Mucosa of descending colon (tissue), 3 donors: ENCODE measurements at places on chromosomes 7 and 10. TPM values are rescaled to one million over a fixed set of nuclear protein-coding genes. Genes with fewer than 3 reads are reported as not detected.

- DNase-seq, result no peak
Observed at GRCh38 chr7:996079-996872, 13.3 kb downstream of the CYP2W1 start.

- no peak for DNase-seq
Observed at GRCh38 chr7:102992509-102992937, 79.7 kb downstream of the LRRC17 start.

DNA sequence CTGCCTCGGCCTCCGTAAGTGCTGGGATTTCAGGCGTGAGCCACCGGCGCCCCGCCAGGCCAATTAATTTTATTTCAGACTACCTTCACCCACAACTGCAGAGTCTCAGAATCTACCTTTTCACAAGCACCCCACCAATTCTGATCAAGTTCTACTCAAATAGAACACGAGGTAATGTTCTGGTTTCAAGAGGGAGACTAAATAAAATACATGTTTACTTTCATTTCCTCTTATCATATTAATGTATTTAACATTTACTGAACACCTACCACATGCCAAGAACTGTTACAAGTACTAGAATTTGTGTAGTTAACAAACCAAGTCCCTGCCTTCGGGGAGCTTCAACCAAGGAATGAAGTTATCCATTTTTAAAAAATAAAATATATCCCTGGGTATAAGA is 25.5 kb upstream of the RGS10 start:
- DNase-seq, result no peak

DNA sequence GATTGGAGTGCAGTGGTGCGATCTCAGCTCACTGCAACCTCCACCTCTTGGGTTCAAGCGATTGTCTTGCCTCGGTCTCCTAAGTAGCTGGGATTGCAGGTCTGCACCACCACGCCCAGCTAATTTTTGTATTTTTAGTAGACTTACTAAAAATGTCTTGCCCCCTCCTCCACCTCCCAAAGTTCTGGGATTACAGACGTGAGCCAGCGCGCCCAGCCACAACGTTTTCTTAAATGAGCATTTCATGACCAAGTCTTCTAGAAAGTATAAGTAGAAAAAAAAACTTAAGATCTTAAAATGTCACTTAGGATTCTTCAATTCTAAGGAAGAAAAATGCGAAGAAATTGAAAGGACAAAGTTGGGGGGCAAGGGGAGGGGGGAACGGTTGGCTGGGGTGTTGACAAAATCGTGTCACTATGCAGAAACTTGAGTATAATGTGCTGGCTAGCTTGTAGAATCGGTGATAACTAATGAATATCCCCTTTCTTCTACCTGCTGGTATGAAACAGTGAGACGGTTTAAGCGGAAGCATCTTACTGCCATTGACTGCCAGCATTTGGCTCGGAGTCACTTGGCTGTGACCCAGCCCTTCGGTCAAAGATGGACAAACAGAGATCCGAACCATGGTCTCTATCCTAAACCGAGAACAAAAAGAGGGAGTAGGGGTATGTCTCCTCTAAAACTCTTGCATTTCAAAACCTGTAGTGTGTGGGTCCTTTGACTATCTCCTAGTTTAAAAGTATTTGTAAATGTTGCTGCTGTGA is 12.7 kb downstream of the FBH1 start:
- DNase-seq, result no peak

DNA sequence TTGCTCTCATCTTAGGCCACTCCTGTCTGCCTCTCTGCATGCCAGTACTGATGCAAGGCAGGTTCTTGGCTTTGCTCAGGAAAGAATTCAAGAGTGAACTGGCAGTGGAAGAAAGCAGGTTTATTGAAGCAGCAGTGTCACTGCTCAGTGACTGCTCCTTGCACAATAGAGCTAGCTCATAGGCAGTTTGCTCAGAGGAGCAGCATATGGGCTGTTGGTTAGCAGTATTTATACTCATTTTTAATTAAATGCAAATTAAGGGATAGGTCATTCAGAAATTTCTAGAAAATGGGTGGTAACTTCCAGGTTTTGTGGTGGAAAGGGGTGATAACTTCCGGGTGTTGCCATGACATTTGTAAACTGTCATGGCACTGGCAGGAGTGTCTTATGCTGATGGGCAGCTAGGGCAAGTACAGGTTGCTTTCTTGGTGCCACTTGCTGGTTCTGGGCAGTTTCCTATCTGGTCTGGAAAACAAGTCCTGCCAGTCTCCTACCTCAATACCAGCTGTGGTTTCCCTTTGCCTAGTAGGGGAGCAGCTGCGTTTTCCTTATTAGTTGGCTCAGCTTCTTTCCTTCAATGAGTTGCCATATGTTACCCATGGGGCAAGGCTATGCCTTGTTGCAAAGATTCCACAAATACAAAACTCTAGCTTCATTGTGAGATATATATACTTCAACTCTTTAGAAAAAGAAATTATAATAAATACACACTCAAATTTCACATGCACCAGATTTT is 64.8 kb upstream of the CALD1 start:
- DNase-seq, result no peak

DNA sequence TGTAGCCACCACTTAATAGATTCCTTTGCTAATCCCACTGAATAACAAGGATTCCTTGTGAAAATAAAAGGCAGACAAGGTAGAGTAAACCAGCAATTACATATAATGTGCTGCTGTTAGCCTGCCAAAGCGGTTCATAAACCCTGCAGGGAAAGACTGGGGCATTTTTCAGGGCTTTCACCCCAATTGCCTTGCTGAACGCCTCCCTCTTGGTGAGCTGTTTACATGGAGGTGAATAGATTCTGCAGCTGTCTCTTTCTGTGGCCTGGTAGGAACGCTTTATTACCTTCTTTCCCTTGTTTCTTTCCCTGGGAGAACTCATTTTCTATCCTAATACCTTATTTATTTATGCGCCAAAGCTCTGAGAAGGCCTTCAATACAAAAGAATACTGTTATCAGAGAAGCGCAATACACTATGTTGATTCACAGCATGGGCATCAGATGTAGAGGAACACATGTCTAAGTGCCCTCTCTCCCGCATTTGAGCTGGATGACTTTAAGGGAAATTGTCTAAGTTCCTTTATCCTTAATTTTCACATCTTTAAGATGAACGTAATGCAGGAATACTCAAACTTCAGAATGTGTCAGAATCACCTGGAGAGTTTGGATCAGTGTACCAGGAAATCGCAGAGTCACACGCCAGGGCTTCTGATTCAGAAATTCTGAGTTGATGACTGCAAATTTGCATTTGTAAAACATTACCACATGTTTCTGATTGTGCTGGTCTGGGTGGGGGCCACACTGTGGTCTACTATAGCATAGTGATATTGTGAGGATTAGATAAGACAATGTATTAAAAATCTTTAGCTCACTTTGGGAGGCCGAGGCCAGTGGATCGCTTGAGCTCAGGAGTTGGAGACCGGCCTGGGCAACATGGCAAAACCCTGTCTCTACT is 1203.8 kb downstream of the SORCS3 start:
- DNase-seq, result no peak

GRCh38 chr10:28463676-28464395 is 69.1 kb upstream of the WAC start:
- DNase-seq, result no peak

DNA sequence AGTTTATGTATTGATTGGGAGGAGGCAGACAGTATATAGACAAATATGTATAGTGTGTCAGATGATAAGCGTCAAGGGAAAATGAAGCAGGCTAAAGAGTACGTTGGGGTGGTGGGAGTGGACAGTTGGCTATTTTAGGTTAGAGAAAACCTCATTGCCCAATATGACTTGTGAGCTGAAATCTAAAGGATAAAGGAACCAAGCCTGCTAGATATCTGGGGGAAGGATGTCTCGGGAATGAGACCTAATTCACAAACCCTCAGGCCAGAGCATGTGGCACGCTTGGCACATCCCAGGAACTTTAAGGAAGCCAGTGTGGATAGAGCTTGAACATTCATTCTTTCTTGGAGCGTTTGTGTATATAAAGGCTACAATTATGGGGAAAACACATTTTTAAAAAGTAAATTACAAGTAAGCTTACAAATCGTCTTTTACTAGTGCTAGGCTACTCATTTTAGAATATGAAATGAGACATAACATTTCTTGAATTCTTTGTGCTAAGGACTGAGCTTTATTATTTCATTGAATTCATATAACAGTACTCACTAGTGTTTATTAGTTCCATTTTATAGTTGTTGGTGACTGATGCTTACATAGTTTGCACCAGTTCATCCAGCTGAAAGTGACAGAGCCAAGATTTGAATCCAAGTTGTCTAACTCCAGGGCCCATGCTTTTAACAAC is 9.7 kb downstream of the FHIP2A start:
- no peak for DNase-seq

- no peak for DNase-seq
Observed at GRCh38 chr7:57424515-57425238, 25.3 kb upstream of the ZNF716 start.

- DNase-seq, result no peak
Observed at GRCh38 chr7:158228986-158229385, 358.6 kb downstream of the PTPRN2 start.

DNA sequence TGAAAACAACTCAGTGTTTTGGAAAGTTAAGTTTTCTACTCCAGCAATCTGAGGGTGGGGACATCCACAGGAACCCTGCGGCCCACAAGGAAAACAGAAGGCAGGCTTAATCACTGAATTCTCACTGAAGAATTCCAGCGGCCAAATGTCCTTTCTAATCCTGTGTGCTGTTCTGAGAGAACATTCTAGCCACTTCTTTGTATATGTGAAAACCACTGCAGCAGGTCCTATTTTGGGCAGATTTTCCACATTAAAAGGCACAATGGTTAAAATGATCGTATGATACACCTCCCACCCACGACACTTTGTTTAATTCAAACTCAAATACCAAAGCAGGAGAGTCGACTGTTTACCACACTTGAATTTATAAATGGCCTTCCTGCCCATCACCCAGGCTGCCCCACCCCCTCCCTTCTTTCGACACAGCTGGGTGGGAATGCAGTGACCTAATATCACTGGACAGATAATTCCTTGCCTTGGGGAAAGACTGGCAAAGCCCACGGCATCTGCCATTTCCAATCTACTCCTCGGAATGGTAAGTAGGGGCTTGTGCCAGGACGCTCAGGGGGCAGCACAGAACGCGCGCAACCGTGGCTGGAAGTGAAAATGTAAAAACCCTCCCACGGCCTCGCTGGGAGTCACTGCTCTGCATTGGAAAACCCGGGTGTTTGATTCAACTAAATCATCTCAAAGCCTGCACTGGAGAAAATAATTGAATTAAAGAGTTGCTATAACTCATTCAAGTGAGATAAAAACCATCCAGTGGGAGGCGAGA is 67.0 kb downstream of the CTBP2 start:
- DNase-seq, result no peak

GRCh38 chr10:96339956-96340904 is 18.6 kb downstream of the OPALIN start:
- DNase-seq, result peak; percentile 57

SORBS1 gene
- total RNA-seq, result 48.9 TPM

OPALIN gene
- total RNA-seq, result not detected

CCL26 gene
- total RNA-seq, result 1.1 TPM
